ENCODE measurements at places on chromosomes 11 and 22. TPM values are rescaled to one million over a fixed set of nuclear protein-coding genes. Genes with fewer than 3 reads are reported as not detected.
A peak's percentile ranks its signal among the peaks of the same experiment; 100 is the strongest.

GRCh38 chr11:80477178-80477577, 1036.3 kb upstream of the TENM4 start:
- DNase-seq: no peak
- H3K27ac ChIP-seq: no peak overlapping the region
- H3K36me3 ChIP-seq: no peaks in the 10 kb centered on the region
- no peak overlapping the region for H3K4me3 ChIP-seq

DNA sequence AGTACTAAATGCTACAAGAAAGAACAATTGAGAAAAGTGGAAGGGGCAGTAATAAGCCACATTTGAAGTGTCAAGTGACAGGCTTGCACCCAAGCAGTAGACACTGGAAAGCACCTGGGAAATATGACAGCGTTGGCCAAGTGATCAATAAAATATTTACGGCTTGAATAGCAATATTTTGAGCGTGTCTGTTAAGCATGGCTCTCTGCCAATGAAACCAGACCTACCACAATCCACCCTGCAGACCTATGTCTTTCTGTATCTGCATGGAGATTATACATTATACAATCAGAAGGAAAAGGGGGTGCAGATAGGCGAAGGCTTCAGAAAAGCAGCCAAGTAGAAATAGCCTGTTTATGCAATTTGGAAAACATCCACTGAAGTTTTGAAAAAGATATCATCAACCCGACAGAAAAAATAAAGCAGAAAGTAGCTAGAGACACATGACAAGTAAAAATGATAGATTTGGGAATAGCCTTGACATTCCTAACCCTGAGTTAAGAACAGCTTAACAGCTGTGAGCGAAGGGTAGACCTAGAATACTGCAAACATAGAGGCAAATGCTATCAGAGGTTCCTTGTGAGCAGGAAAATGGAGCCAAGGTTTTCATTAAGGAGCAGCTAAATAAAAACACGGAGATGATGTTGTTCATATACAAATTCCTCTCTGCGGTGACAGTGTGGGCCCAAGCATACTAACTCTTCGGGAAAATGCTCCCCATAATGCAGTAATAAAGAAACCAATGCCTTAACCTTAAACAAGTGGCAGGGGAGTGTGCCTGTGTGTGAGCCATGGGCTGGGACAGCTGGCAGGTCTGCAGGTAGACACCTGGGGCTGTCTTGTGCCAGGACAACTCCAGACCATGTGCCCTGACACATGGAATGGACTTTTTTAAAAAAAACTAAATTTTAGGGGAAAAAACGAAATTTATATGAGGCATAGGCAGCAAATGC, 71.3 kb downstream of the ETS1 start:
- no peak overlapping the region for H3K4me3 ChIP-seq
- peaks cover 6% of the 10 kb centered on the region for H3K36me3 ChIP-seq
- no peaks in the 10 kb centered on the region for H3K27me3 ChIP-seq
- H3K27ac ChIP-seq: no peak overlapping the region
- DNase-seq: no peak
- peaks cover 28% of the 10 kb centered on the region for H3K4me1 ChIP-seq

DNA sequence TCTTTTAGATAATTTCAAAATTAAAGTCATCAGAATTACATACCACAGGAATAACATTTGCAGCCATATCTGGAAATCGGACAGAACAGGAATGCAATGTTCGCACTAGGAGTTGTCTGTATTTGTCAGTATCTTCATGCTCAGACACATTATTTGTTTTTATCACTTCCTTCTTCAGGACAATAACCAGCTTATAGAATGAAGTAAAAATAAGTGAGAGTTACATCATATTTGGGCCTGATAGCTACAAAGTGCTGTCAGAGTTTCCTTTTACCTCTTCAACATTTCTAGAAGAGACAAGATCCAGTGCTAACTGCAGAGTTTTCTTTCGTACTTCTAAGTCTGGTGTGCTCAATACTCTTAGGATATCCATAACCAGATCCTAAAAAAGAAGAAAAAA, 18.9 kb downstream of the COPB1 start:
- no peaks in the 10 kb centered on the region for H3K27me3 ChIP-seq
- H3K36me3 ChIP-seq: peaks cover 65% of the 10 kb centered on the region
- no peak overlapping the region for H3K4me3 ChIP-seq

DNA sequence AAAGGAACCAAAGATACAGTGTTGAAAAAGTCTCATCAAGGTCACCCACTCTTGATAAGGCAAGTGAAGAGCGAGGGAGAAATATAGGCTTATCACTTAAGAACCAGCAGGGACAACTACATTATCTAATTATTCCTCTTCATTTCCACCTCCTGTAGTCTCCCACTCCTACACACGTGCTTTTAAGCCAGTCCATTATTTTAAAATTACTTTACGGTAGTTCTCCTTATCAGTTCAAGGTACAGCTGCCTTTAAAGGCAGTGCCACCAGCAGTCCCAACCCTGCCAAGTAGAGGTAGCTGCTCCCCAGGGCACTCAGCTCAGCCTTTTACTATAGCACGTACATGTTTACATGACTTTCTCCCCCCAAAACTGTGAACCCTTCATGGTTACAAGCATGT, 161.5 kb upstream of the BLID start:
- H3K4me3 ChIP-seq: no peak overlapping the region
- peaks cover 10% of the 10 kb centered on the region for H3K36me3 ChIP-seq
- H3K27ac ChIP-seq: no peak overlapping the region
- no peaks in the 10 kb centered on the region for H3K27me3 ChIP-seq
- DNase-seq: no peak

DNA sequence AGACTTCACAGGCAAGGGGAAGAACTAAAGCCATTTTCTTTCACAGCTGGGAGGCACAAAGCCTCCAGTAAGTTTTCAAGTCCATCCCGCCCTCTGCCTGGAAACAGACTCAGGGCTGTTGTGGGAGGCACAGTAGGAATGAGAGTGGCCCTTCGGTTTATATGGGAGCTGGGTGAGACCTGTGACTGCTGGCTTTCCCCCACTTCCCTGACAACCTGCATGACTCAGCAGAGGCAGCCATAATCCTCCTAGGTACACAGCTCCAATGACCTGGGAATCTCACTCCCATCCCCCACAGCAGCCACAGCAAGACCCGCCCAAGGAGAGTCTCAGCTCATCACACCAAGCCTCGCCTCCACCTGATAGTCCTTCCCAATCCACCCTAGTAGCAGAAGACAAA, 12.1 kb upstream of the TMEM45B start:
- H3K4me3 ChIP-seq: no peak overlapping the region
- no peak overlapping the region for H3K27ac ChIP-seq
- H3K36me3 ChIP-seq: no peaks in the 10 kb centered on the region
- H3K4me1 ChIP-seq: no peaks in the 10 kb centered on the region
- no peak for DNase-seq
- H3K27me3 ChIP-seq: 0 out of 2 replicates have a peak, but pooled peaks cover 2% of the 10 kb centered on the region

DNA sequence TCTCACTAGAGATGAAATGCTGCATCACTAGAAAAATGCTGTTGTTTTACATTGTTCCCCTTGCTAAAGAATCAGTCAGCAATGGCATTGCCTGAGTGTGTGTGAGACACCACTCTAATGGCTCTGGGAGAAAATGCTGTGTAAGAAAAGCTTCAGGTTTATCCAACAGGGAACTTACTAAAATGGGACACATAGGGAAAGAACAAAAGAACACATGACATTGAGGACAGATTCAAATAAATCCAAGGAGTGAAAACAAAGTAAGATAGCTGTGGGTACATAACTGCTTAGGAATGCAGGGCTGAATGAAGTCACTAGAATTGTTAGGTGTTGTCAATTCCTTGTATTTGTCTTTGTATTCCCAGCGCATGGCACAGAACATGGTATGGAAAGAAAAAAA, 24.2 kb downstream of the BLID start:
- peak overlapping the region; percentile 22 for H3K27ac ChIP-seq
- peak; percentile 46 for DNase-seq
- peaks cover 54% of the 10 kb centered on the region for H3K36me3 ChIP-seq

GRCh38 chr11:127195501-127196120, 195.0 kb upstream of the KIRREL3 start:
- H3K27me3 ChIP-seq: no peaks in the 10 kb centered on the region
- no peak for DNase-seq
- H3K4me1 ChIP-seq: no peaks in the 10 kb centered on the region

DNA sequence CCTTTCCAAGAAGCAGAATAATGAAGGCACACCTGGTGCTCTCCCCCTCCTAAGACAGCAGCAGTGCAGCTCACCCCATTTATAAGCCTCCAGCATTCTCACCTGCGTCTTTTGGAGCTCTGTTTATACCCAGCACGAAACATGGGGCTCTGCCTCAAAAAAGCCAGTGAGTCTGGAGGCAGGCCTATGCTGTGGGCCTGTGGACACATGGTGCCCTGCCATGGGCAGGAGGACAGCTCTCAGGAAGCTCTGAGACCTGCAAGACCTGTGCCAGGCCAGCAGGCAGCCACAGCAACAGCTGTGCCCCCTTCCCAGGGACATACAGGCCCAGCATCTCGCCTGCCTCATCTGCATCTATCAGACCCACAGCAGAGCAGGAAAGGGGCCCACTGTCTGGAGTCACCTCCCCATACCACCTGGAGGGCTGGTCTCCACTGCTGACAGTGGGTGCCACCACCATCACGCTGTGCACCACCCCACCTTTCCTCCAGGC, 64.2 kb downstream of the DGCR2 start:
- H3K36me3 ChIP-seq: peaks cover 23% of the 10 kb centered on the region
- no peak overlapping the region for H3K27ac ChIP-seq
- DNase-seq: no peak

DNA sequence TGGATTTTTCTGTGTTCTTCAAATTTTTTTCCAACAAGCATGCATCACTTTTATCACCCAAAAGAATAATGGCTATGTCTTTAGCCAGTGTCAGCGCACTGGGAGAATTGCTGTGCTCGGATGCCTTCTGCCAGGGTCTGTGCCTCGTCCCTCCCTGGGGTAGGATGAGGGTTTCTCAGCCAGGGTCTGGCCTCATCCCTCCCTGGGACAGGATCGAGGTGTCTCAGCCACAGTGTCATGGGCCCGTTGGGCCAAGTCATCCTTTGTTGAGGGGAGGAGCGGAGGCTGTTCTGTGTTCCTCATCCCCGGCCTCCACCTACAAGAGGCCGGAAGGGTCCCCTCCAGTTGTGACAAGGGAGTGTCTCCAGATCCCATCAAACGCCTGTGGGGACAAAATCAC, 22.7 kb downstream of the LINC01488 start:
- peaks cover 2% of the 10 kb centered on the region for H3K27me3 ChIP-seq
- no peaks in the 10 kb centered on the region for H3K4me1 ChIP-seq
- H3K4me3 ChIP-seq: no peak overlapping the region

GRCh38 chr11:83918476-83918875, 632.3 kb upstream of the CCDC90B start:
- no peaks in the 10 kb centered on the region for H3K4me1 ChIP-seq
- H3K36me3 ChIP-seq: no peaks in the 10 kb centered on the region
- H3K27ac ChIP-seq: no peak overlapping the region

DNA sequence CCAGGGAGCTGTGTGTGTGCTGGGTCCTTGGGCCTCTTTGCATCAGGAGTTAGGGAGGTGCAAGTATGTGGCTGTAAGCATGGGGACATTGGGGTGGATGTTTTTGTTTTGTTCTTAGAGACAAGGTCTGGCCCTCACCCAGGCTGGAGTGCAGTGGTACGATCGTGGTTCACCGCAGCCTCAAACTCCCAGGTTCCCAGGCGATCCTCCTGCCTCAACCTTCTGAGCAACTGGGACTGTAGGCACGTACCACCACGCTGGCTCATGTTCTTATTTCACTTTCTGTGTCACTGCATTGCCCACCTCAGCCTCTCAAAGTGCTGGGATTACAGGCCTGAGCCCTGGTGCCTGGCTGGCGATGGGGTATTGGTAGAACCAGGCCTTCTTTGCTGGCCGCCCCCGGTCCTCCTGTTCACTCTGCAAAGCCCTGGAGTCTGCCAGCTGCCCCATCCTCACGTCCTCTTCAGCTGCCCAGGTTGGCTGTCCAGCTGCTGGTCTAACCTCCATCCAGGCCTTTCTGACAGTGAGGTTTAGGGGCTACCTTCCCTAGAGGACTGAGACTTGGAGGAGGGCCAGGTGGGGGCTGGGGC, 851 bp upstream of the GRAMD4 start:
- H3K4me3 ChIP-seq: no peak overlapping the region
- no peak overlapping the region for H3K27ac ChIP-seq
- H3K36me3 ChIP-seq: no peaks in the 10 kb centered on the region
- no peak for DNase-seq

DNA sequence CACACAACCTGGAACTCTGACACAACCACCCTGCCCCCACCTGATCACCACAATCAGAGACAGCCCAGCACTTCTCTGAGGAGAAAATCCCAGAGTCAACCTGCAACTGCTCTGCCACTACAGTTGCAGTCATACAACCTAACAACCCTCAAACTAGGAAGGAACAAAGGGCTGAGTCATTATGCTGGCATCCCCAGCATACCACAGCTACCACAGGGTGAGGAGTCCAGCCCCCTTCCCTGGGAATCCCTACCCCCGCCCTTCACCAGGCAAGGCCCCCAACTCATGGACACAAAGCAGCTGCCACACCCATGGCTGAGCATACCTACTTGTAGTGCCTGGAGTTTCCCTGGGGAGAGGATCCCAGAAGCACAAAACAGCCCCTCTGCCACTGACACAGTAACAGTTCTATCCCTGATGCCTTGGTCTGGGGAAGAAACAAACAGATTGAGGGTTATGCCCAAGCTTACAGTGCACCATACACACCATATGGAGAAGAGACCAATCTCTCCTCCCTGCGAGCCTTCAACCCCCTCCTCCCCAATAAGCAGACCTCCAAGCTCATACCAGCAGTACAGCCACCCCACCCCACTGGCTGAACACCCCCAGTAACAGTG, 68.5 kb upstream of the C11orf58 start:
- H3K4me3 ChIP-seq: no peak overlapping the region
- H3K27ac ChIP-seq: no peak overlapping the region
- no peaks in the 10 kb centered on the region for H3K4me1 ChIP-seq
- peak; percentile 25 for DNase-seq

DNA sequence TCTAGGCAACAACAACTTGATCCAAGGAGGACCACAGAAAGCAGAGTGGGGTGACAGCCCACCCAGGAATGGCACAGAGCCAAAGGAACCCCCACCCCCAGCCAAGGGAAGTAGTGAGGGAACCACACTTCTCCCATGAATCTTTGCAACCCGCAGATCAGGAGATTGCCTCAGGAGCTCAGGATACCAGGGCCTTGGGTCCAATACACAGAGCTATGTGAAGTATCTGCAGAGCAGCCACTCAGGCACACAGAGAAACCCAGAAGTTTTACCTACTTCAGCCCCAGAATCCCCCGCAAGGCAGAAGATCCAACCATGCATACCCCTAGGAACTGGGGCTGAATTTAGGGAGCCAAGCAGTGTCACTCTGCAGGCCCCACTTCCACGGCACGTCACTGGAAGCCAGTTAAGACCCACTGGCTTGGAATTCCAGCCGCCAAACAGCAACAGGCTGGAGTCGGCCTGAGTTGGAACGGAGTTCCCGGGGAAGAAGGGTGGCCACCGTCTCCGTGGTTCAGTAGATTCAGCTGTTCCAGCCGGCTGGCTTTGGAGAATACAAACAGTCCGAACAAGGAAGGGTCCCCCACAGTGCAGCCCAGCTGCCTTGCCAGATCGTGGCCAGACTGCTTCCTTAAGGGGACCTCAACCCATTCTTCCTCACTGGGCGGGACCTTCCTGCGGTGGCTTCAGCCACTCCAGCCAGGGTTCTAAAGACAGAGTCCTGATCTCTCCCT, 174.1 kb downstream of the TTC28 start:
- H3K4me1 ChIP-seq: no peaks in the 10 kb centered on the region
- H3K36me3 ChIP-seq: no peaks in the 10 kb centered on the region
- DNase-seq: no peak
- no peaks in the 10 kb centered on the region for H3K27me3 ChIP-seq

Gene BLID
- total RNA-seq: 25.8 TPM

Gene POU2AF2
- not detected for total RNA-seq

Gene HTR3A
- total RNA-seq: not detected

Gene HDAC10
- 3.9 TPM for total RNA-seq

Gene C11orf21
- not detected for total RNA-seq

Gene ACTN3
- total RNA-seq: under 0.01 TPM

Gene C11orf86
- not detected for total RNA-seq

Gene ISX
- not detected for total RNA-seq

Gene TSPAN32
- total RNA-seq: not detected

Gene TEAD1
- 69.2 TPM for total RNA-seq
